Renal pelvis (tissue), 12 donors: ENCODE measurements at places on chromosomes 11 and 22. TPM values are rescaled to one million over a fixed set of nuclear protein-coding genes. Genes with fewer than 3 reads are reported as not detected.

Gene INS
- not detected for polyA plus RNA-seq

Gene CRACR2B
- 20.0 TPM for polyA plus RNA-seq

Gene TSPAN32
- 1.9 TPM for polyA plus RNA-seq

Gene DMC1
- 4.1 TPM for polyA plus RNA-seq

Gene FBLN1
- polyA plus RNA-seq, result 158 TPM

Gene APOA5
- polyA plus RNA-seq, result not detected

Gene SDF2L1
- polyA plus RNA-seq, result 20.9 TPM

Gene C11orf97
- 0.33 TPM for polyA plus RNA-seq

Gene KRTAP5-11
- polyA plus RNA-seq, result 0.83 TPM

Gene TNNI2
- 0.32 TPM for polyA plus RNA-seq

Gene SORL1
- 44.8 TPM for polyA plus RNA-seq

Gene FXYD2
- polyA plus RNA-seq, result 517 TPM
